ENCODE measurements at places on chromosomes 12 and 14.

GRCh38 chr12:117045160-117046010 lies 53.8 kb downstream of the TESC start:
- DNase-seq: peak; percentile 58

DNA sequence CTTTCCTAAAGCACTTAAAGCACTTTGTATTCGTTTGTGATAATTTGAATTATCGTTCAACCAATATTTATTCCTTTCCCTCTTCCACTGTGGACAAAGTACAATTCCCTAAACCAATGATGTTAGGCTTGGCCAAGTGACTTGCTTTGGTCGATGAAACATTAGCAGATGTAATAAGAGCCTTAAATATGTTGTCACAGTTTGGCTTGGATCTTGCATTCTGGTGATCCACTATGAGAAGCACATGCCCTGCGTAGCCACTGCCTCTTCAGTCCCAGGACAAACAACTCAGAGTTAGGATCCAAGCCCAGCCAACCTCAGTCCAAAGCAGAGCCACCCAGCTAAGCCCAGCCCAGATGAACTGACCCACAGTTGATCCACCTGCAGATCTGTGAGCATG lies 8.4 kb upstream of the C12orf75 start:
- no peak for DNase-seq

GRCh38 chr12:95998611-95999286 lies 2.6 kb upstream of the HAL start:
- DNase-seq: no peak

GRCh38 chr12:112188130-112188830 lies 62.9 kb downstream of the TRAFD1 start:
- no peak for DNase-seq

- DNase-seq: no peak
Observed at GRCh38 chr12:8057306-8057705, 8.9 kb downstream of the C3AR1 start.

- no peak for DNase-seq
Observed at GRCh38 chr14:68551045-68551683, 241.7 kb downstream of the ZFP36L1 start.

- DNase-seq: no peak
Observed at GRCh38 chr12:115149279-115149678, 465.3 kb upstream of the TBX3 start.

- no peak for DNase-seq
Observed at GRCh38 chr12:72605975-72606374, 333.8 kb downstream of the TRHDE start.

- no peak for DNase-seq
Observed at GRCh38 chr14:105838107-105838506, 311.7 kb downstream of the TMEM121 start.

- no peak for DNase-seq
Observed at GRCh38 chr12:47120736-47121135, 41.0 kb upstream of the AMIGO2 start.

- DNase-seq: no peak
Observed at GRCh38 chr12:6968426-6968825, 2.0 kb downstream of the PHB2 start.

DNA sequence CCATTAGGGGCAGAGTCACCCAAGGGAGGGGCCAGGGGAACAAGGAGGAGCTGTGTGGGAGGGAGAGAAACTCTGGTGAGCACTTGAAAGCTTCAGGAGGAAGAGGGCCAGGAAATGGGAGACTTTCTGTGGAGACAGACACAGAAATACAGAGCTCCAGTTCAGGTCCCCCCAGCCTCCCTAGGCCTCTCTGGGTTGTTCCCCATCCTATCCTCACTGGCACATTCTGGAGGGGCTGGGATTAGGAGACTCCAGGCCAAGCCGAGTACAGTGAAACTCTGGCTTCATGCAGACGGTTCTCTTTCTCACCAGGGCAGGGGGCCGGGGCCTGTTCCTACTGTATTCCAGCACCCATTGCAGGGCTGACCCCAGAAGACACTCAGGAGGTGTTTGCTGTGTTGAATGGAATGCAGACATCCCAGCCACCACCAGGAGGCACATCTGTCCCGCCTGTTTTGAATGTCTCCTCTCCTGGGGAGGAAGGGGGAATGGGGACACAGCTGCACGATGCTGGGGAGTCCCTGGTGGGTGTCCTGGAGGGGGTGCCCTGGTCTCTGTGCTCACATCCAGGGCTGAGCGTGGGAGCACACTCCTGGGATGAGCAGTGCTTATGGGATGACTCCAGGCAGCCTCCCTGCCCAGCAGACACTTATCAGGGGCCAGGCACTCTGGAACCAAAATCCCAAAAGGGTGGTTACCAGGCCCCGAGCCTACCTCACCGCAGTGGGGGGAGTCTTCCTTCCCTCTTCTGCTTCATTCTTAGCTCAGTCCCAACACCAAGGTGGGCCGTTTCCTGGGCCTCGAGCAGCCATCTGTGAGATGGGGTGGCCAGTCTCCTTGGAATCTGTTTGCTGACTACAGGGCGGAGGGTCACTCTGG lies 5.5 kb upstream of the KRT84 start:
- DNase-seq: no peak

DNA sequence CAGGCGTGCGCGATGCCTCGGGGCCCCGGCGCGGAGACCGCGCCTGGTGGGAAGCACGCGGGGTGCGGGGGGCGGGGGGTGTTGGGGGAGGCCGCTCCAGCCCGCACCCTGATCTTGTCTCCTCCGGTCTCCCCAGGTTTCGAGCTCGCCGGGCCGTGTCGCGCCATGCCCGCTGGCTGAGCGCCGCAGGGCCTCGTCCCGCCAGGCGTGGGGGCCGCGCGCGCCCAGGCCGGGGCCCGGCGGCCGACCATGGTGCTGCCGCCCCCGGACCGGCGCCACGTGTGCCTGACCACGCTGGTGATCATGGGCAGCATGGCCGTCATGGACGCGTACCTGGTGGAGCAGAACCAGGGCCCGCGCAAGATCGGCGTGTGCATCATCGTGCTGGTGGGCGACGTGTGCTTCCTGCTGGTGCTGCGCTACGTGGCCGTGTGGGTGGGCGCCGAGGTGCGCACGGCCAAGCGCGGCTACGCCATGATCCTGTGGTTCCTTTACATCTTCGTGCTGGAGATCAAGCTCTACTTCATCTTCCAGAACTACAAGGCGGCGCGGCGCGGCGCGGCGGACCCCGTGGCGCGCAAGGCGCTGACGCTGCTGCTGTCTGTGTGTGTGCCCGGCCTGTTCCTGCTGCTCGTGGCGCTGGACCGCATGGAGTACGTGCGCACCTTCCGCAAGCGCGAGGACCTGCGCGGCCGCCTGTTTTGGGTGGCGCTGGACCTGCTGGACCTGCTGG lies 2.4 kb downstream of the TMEM121 start:
- no peak for DNase-seq

DNA sequence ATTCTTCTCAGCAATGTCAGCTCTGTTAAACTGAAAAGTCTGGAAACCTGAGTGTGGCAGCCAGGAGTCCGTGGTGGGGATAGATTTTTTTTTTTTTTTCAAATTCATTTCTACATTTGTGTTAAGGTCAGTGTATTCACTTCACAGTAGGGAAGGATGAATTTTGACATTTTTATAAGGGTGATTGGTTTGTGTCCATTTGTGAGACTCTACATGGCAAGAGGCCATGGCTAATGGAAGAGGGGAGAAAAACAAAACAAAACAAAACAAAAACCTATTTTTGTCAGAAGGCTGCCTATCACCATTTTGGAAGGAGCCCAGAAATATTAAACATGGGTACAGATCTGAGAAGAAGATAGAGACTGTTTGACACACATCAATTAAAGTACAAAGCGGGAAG lies 176.1 kb downstream of the RMST start:
- DNase-seq: no peak

DNA sequence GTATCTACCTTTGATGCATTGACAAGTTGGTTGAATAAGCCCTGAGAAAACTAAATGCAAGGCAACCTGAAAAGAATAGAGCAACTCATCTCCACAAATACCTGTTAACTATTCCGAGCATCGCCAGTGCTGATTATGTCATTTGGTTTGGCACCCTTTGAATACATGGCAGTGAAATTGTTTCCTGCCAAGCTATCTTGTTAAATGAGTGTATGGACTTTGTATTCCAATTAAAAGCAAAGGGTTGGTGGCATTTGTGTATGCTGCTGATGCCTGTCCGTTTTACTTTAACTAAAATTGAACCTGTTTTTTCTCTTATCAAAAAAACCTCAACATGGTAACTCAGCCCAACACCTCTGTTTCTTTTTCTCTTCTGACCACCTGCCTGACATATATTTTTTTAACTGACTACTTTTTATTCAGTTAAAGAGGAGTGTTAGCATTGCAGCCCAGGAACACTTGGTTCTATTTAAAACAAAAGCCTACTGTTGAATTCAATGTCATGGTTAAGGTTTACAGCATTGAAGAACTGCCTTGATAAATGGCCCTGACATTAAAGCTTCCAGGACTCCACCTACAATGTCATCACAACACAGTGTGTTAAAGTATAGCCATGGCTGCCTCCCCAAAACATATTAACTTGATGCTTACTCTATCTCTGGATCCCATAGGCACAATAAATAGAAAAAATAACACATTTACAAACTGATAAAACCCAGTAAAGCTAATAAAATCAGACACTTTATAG lies 838.3 kb upstream of the NOVA1 start:
- DNase-seq: no peak

DNA sequence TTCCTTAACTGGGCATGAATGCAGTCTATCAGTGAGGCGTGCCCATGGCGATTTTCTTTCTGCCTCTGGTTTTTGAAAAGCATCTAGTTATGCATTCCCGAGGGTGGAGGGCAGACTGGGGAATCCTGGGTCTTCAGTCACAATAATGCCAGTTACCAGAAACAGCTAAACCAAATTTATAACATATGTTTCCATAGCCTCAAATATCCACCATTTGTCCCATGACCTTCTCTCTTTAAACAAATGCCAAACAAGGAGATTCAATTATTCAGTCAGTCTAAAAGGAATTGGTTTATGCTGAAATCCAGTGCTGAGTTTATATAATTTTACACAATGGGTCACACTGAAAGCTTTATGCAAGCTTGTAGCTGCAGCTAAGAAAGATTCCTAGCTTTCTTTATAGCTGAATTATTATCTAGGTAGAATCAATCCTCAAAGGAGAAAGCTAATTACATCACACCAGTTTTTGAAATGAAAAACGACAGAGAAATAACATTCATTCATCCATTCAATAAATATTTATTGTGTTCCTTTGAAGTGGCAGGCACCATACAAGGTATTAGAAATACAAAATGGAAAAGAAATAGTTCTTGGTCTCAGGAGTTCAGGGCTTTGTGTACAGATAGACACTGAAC lies 131.3 kb upstream of the RAP1B start:
- no peak for DNase-seq

GRCh38 chr12:104411826-104412641 lies 44.7 kb upstream of the CHST11 start:
- no peak for DNase-seq

- DNase-seq: no peak
Observed at GRCh38 chr12:52860102-52860823, 11.5 kb upstream of the KRT78 start.

- no peak for DNase-seq
Observed at GRCh38 chr12:104975587-104976343, 10.4 kb upstream of the NOPCHAP1 start.

DNA sequence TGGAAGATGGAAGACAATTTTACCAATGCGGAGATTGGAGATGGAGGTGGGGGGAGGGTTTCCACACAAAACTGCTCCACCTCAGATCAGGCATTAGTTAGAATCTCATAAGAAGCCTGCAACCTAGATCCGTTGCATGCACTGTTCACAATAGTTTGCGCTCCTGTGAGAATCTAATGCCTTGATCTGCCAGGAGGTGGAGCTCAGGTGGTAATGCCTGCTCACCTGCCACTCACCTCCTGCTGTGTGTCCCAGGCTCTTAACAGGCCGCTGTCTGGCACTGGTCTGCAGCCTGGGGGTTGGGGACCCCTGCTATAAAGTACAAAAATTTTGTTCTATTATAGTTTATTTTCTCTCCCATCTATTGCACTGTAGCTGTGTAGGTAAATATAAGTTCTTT lies 84.9 kb upstream of the FOXG1 start:
- DNase-seq: no peak

DNA sequence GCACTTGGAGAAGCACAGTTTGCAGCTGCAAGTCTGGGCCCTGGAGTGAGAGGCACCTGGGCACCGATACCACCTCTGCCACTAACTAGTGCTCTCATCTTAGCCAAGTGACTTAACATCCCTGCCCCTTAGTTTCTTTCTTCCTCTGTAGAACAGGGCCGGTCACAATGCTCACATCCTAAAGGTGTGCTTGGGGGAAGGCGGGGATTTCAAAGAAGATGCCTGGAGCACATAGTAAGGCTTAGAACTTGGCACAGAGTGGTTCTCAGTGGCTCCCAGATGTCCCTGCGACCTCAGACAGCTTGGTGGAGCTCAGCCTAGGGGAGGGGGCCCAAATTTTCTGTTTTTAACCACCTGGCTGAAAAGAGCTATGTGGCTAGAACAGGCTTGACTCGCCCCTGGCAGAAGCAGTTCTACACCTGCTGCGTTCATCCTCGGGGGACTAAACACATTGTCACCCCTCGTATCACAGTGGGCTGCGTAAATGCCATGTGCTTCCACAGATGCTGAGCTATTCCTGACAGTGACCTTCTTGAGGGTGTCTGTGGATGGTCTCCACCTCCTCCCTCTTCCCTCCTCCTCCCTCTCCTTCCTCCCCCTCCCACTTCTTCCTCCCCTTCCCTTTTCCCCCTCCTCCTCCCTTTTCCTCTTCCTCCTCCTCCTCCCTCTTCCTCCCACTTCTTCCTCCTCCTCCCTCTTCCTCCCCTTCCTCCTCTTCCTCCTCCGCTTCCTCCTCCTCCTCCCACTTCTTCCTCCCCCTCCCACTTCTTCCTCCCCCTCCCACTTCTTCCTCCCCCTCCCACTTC lies 112.1 kb downstream of the PHETA1 start:
- DNase-seq: no peak

GRCh38 chr12:101654442-101654841 lies 43.0 kb upstream of the CHPT1 start:
- DNase-seq: no peak

- no peak for DNase-seq
Observed at GRCh38 chr14:23433457-23433856, 2.0 kb downstream of the MYH7 start.

DNA sequence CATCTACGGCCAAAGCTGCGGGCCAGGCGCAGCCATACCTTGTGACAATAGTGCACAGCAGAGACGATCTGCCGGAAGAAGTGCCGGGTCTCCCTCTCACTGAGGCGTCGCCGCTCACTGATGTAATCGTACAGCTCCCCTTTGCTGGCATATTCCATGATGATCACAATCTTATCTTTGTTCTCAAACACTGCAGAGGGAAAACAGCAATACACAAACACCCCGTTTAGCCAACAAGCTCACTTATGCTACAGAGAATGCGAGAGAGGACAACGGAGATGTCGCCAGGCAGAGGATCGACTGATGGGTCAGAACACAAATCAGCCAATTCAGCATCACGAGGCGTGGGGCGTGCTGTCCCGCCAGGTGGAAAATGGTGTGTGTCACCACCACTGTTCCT lies 52.1 kb downstream of the NUAK1 start:
- DNase-seq: no peak

DNA sequence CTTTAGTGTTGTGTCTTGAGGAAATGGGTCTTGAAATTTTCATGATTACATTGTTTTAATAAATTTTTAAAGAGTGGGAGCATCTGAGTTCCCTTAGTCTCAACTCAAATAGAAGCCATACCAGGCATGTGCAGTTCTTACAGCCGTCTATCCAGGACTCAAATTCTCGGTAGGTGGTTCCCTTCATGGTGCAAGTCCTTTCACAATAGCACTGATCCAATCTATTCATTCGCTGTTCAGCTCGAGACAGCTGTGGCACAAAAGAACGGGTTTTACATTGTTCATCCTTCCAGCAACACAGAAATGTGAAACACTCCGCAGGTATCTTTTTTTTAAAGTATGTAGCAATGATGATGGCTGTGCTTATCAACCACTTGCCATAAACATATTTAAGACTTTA lies 100.2 kb downstream of the NELL2 start:
- no peak for DNase-seq

All from CMK (cell line).